ENCODE measurements at places on chromosomes 11 and 22.

GRCh38 chr11:36229091-36229705, 60.0 kb downstream of the COMMD9 start:
- DNase-seq: no peak

DNA sequence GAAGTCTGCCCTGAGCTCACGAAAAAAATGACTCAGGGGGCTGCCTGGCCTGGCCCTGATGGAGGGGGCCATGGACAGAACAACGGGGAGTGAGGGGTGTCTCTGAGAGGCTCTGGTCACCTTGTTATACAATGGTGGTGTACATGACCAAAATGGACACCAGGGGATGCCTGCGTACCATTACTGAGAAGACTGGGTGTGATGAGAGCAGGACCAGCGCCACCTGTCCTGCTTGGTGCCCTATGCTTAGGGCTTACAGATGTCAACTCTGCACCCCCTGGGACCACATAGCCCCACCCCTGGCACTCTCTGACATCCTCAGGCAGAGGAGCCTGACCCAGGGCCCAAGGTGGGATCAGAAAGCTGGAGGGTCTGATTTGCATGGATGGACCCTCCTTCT, 104.8 kb downstream of the ZNF280B start:
- DNase-seq: no peak

DNA sequence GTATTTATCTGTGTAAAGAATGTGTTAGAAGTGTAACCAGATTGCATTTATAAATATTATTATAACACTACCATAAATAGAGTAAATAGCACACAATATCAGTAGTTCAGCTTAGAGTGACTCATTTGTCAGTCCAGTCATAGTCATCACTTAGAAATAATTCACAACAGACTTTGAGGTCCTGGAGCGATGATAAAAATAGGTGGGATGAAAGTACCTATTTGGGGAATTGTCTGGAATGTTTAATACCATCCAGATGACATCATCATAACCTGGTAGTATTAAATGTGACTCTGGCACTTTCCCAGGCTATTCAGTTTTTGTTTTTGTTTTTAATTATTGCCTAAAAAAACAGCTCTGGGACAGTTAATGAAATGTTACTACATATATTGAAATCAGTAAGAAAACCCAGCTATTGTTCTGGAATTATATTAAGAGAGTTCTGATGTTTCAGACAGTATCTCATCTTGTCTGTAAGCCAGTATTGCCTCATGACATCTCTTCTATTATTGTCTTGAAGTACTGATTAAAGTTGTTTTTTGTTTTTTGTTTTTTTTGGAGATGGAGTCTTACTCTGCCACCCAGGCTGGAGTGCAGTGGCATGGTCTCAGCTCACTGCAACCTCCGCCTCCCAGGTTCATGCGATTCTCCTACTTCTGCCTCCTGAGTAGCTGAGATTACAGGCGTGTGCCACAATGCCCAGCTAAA, 74.8 kb downstream of the SIK2 start:
- DNase-seq: peak; percentile 77

GRCh38 chr11:113261709-113262475, 52.5 kb upstream of the TTC12 start:
- DNase-seq: no peak

- DNase-seq: peak; percentile 29
Observed at GRCh38 chr11:3614742-3615171, 27.0 kb downstream of the ART5 start.

Data from kidney tubule cell (primary cell).